ENCODE measurements at places on chromosomes 2 and 18.

DNA sequence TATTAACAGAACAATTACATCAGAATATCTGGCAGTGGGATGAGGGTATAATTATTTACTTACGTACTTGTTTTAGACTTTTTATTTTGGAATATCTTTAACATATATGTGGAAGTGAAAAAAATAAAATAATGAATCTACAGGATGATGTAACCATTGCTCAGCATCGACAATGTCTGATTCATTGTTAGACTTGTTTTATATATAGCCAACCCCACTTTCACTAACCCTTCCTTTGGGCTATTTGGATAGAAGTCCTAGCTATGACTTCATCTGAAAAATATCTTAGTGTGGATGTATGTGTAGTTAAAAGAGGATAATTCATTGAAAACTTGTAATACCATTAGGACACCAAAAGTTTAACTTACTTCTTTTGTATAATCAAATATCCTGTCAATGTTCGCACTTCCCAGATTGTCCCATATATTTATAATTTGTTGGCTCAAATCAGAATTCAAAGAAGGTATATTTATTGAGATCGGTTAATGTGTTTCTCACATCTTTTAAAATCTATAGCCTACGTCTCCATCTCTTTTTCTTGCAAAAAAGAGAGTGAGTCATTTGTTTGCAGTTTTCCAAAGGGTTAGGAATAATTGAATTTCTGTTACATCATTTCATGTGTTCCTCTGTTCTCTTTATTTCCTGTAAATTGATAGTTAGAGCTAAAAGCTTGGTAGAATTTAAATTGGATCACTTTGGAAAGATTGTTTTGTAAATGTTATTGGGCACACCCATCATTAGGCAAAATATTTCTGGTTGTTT is 506.1 kb upstream of the FAM98A start:
- DNase-seq = no peak

DNA sequence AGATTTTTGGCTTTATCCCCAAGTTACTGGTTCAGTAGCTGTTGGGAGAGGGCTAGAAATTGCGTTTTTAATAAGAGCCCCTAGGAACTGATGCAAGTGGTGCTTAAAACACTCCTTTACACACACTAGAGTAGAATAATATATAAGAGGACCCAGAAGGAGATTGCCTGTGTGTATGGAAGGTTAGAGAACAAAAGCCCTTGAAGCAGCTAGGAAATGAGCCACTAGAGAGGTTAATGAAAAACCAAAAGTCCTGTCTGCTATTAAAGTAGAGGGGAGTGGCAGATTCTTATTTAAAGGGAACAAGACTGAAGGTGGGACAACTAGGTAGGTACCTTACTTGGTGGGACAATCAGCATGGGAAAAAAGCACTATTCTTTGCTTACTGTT is 14.4 kb upstream of the SLC39A10 start:
- DNase-seq = no peak

GRCh38 chr2:220219371-220219770 is 591.9 kb downstream of the SLC4A3 start:
- no peak for DNase-seq

- DNase-seq = peak; percentile 39
These were observed 125.4 kb downstream of the CTIF start for GRCh38 chr18:48663931-48664847.

- DNase-seq = no peak
These were observed 43.4 kb downstream of the SMIM21 start for GRCh38 chr18:75384144-75384543.

DNA sequence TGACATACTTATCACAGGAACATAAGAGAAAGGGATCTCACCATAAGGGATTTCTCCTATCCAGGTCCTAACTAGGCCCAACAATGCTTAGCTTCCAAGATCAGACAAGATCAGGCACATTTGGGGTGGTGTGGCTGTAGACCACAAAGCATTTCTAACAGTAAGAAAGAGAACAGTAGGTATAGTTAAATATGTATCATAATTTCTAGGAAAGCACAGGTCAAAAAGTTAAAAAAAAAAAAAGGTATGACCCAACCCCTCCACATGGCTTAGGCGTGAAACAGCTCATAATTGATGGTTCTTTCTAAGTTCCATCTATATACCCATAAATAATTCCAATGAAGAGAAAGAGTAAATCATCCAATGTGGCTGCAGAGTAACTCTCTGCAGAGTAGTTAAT is 6.9 kb downstream of the PRKD3 start:
- DNase-seq = no peak

DNA sequence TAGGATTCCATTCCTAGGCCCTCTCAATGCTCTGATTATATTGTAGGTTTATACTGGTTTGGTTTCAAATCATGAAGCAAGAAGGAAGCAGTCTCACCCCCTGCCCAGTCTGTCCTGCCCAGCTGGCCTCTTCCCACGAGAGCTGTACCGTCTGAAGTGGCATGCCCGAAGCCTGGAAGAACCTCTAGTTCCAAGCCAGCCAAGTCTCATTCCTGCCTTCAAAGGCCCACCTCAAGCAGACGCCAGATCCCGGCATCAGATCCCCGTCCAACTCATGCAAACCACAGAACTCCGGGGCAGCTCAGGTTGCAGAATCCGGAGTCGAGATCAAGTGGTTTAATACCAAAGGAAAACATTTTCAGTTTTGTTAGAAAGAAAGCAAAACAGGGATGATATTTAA is 234.4 kb downstream of the LPIN1 start:
- DNase-seq = no peak

GRCh38 chr2:240162939-240163714 is 22.7 kb upstream of the OTOS start:
- no peak for DNase-seq

GRCh38 chr2:191352536-191352935 is 107.3 kb downstream of the MYO1B start:
- no peak for DNase-seq

DNA sequence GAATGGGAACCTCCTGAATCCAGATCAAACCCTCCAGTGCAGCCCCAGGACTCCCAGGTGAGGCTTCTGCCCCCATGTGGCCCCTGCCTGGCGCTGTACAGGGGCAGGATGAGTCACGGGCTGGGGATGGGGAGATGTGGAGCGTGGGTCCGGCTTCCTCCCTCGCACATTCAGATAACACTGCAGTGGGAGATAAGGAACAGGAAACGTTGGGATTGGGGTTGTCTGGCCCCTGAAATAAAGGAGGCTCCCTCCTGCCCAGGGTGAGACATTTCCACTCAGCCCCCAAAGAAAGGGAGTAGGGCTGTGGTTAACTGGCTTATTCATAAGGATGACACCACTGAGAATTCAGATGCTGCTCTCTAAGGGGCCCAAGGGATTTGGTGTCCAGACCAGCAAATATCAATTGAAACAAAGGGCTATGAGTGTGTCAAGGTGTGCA is 30.7 kb downstream of the IGFBP5 start:
- no peak for DNase-seq

DNA sequence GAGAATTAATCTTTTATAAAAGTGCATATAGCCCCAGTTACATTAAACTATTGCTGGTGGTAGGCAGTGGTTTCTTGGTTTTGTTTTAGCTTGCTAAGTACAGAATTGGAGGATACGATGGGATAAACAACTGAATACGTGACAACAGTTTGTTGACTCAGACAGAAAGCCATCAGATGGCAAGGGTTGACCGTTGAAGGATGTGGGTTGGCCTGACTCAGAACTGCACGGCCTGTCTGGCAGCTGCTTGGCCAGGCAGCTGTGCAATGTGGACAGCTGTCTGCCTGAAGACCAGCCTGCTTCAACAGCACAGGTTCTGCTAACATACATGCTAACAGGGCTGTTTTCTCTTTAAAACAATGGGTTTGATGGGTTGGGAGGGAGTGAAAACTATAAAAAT is 46.6 kb downstream of the PRKRA start:
- DNase-seq = no peak

DNA sequence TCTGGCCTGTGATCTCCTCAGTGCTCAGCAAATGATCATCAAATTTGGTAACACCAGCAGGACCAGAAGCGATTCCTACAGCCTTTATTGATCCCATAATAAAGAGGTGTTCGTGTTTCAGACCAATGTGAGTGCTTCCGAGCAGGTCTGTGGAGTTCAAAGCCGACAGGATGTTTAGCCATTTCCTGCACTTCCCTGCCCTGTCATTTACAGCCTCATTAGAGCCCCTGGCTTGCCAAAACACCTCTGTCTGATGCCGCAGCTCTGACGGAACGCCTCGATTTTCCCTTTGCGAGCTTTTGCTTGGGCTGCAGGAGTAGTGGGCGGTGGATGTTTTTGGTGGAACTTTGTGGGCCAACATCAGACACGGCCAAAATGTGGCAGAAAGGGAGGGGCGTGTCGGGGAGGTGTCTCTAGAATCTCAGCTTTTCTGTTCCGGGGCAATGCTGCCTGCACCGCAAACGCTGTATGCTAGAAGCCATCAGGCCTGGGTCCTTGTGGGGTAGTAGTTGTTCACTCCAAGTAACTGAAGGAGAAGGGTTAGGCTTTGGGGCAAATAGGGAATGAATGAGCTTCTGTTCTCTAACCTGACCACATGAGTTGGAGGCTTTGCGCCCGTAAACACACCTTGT is 26.1 kb upstream of the INHBB start:
- no peak for DNase-seq

GRCh38 chr2:120735746-120736170 is at the start of gene GLI2:
GLI2 (plus strand) TSS chr2:120735868; CDS start chr2:120797321, 61,453 bp downstream.
- DNase-seq = no peak

DNA sequence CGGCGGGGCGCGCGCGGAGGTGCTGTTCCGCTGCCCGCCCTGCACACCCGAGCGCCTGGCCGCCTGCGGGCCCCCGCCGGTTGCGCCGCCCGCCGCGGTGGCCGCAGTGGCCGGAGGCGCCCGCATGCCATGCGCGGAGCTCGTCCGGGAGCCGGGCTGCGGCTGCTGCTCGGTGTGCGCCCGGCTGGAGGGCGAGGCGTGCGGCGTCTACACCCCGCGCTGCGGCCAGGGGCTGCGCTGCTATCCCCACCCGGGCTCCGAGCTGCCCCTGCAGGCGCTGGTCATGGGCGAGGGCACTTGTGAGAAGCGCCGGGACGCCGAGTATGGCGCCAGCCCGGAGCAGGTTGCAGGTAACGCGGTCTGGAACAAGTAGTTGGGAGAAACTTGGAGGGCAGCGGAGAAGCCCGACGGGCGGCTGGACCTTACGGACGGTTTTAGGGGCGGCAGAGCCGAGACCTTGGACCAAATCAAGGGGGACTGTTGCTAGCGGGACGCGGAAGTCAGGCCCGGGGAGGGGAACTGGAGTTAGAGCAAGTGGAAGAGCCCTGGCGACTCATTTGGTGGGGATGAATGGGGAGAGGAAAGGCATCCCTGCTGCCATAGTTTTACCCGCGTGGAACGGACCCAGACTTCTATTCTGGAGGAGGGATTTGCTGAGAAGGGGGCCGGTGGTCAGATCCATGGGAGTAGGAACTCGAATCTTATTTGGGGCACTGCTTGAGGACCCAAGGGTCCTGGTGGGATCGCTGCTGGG is 573 bp downstream of the IGFBP2 start:
- DNase-seq = no peak

GRCh38 chr2:8860239-8860638 is 22.8 kb upstream of the KIDINS220 start:
- DNase-seq = no peak

- DNase-seq = no peak
These were observed 1608.9 kb upstream of the PIK3C3 start for GRCh38 chr18:40346146-40346545.

DNA sequence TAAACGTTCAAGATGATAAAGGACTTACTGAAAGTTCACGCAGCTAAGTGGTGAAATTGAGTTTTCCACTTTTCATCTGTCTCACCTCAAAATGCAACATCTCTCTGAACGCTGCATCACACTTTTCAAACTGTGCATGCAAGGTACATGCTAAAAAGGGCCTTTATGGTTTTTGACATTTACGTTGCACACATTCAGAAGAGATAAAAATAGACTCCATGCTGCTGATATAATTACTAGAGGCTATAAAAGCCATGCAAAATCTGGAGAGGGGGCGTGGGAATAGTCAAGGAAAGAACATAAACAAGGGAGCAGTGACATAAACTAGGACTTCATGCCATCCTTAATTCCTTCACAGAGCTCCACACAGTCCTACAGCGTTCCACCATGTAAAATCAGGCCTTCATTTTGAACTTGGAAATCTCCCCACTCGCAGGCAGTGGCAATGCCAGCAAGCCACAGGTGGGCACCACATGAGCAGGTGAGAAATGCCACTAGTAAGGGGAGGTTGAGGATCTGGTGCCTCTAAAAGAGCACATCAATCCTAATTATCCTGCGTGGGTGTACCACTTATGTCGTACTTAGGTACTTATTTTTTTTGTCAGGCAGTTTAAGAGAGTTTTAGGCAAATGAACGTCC is 71.4 kb downstream of the ZEB2 start:
- no peak for DNase-seq

DNA sequence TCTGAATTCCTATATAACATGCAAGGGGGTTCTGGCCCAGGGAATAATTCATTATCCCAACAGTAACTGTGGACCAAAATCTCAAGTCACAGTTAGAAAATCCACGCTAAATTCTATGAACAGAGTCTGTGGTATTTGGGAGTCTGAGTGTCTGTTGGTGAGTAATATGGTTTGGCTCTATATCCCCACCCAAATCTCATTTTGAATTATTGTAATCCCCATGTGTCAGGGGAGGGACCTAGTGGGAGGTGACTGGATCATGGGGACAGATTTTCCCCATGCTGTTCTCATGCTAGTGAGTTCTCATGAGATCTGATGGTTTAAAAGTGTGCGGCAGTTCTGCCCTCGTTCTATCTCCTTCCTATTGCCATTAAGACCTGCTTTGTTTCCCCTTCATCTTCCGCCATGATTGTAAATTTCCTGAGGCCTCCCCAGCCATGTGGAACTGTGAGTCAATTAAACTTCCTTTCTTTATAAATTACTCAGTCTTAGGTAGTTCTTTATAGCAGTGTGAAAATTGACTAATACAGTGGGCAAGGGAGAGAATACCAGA is 68.3 kb downstream of the NBAS start:
- DNase-seq = no peak

- no peak for DNase-seq
These were observed 138.9 kb upstream of the DCC start for GRCh38 chr18:52200921-52201663.

- no peak for DNase-seq
These were observed at the start of gene THSD7B for GRCh38 chr2:136765256-136766072. THSD7B (plus strand) TSS chr2:136765545; CDS start chr2:136882179, 116,634 bp downstream.

- peak; percentile 23 for DNase-seq
These were observed 2.4 kb upstream of the HOXD8 start for GRCh38 chr2:176126929-176127773.

- DNase-seq = no peak
These were observed 211.6 kb downstream of the SEPTIN10 start for GRCh38 chr2:109402180-109402579.

- DNase-seq = no peak
These were observed 65.6 kb downstream of the HS1BP3 start for GRCh38 chr2:20585359-20585709.
